ENCODE measurements at places on chromosomes 5 and 9.

GRCh38 chr9:137109250-137110146, 5.0 kb downstream of the DPP7 start:
- no peak for DNase-seq

DNA sequence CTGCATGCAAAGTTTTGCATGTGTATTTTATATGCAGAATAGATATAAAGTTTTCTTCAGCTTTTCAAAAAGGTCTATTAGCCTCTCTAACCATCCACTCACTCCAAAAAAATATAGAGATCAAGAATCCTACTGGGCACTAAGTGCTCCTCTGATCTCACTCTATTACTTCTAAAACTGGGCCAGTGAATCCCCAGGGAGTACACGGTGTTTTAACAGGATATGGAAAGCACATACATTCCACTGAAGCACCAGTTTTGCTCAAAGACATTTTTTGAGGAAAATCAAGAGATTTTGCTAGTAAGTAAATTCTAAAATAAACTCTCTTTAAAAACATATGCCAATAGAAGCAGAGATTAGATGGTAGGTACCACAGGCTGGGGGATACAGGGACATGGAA, 95.2 kb downstream of the DEPDC1B start:
- DNase-seq, result no peak

GRCh38 chr5:25570067-25570583, 925.3 kb upstream of the CDH10 start:
- no peak for DNase-seq

DNA sequence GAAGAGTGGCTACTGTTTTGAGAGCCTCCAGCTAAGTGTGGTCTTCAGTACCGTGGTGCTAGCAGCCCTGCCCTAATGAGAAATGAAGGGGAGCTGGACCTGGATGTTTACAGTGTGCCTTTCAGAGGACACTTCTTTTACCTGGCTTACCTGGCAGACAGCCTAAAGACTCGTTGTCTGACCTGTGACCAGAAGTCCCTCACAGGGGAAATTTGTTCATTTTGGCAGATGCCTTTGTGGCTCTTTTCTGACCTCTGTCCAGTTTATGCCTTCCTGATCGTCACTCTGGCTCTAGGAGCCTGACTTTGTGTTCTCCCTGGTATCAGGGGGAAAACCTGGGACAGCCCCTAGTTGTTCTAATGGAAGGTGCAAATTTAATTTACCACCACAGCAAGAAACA, 475.1 kb downstream of the DMRTA1 start:
- no peak for DNase-seq

DNA sequence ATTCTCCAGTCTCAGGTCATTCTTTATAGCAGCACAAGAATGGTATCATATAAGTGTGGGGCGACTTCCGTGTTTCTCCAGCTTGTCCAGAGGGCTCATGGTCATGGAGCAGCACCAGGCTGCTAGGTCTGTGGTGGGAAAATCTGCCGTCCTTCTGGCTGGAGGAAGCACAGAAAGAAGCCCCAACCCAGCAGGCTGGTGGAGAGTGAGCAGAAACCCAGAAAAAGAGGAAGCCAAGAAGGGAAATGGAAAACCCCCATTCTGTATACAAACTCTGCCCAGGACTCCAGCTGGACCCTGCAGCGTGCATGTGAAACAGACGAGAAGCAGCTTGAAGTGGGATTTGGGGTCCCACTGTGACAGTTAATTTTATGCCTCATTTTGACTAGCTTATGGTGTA, 34.3 kb upstream of the OLFM1 start:
- no peak for DNase-seq

GRCh38 chr5:173686950-173687349, 70.5 kb upstream of the BOD1 start:
- DNase-seq, result no peak

DNA sequence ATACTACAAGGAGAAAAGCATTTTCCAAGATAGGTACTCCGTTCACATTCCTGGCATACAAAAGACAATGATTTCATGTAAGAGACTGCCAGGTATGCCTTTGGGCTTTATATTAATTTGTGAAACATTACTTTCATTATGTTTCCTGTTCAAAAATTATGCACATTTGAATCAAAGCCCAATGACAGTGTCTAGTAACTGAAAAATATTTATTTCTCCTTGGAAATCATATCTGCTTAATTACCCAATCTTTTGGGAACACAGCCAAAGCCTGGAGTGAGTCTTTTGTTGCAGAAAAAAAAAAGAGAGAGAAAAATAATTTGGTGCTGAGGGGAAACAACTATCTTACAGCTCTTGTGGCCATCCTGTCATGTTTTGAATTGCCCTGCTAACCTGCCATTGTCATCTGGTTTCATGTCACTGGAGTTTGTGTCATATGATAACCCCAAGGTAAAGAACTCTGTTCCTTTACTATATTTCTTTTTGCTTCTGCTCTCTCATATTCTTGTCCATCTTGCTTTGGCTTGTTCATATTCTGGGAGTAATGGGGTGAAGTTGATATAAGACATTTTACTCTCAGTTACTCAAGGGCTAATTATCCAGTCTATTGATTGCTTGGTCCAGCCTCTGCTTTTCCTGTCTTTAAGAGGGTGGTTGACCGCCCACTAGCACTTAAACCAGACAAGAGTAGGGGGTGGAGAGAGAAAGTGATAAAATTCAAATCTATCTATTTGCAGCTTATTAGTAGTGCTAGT, 238.3 kb upstream of the NUDT12 start:
- DNase-seq, result no peak

All from stimulated activated CD4-positive, alpha-beta T cell treated with anti-CD3 and anti-CD28 coated beads, Interleukin-2, amount 100 ng/mL, for 24 hours (primary cell).